Uterus (tissue), 4 donors: ENCODE measurements at places on chromosomes 5 and 9. TPM values are rescaled to one million over a fixed set of nuclear protein-coding genes. Genes with fewer than 3 reads are reported as not detected.

GRCh38 chr5:145925353-145925752 lies 11.0 kb upstream of the SH3RF2 start:
- DNase-seq: no peak

DNA sequence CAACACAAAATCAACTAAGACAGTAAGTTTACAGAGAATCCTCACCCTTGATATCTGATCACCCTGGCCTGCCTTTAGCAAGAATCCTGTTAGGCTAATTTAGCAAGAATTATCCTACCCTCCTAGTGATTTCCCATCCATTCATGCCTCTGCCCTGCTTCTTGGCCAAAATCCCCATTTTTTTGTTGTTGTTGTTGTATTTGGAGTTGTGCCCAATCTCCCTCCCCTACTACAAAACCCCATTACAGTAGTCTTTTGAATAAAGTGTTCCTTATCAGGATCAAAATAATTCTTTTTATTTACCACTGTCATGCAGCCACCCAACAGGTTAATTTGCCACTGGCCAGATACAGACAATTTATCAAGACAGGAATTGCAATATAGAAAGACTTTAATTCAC lies 58.5 kb upstream of the CLINT1 start:
- no peak for DNase-seq

DNA sequence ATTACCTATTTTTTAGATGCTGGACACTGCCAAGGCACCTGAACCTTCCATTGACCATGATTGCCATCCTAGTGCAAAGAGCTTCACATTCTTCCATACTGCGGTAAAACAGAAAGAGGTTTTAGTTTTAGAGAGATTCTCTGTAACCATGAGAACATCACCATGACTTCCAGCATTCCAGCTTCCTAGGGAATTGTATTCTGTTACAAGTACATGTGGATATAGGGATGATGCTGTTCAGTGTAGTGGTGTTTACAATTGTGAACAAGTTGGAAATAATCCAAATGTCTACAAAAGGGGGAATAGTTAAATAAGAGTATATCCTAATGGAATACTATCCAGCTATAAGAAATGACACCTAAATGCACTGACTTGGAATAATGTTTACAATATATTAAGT lies 22.4 kb downstream of the NIPSNAP3B start:
- DNase-seq: no peak

DNA sequence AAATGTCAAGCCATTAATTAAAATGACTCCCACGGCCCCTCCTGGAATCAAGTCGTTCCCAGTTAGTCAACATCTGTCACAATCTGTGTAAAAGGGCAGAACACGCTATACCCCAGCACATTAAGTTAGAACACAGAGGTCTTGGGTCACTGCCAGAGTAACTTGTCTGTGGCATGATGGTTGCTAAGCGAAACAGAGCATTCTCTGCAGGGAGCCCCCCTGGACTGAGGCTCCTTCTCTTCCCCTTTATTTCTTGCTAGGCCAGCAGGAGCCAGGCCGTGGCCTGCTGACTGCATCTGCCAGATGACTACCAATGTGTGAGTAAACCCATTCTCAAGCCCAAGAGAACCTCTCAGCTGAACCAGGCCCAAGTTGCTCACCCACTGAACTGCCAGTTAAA lies 51.9 kb upstream of the ZBED3 start:
- peak; percentile 67 for DNase-seq

DNA sequence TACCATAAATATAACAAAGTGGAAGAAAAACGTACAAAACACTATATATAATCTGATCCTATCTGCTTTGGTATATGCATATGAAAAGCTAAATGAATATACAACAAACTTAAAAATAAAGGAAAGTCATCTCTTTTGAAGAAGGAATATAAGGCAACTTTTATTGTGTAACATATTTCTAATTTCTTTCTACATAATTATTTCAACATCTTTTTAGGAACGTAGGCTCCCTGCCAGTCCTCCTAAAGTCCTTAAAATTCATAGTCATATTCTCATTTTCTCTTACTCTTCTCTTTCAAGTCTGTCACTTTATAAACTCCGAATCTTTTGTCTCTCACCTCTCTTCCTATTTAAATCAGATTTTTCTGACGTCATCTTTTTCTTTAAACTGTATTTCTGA lies 9.6 kb downstream of the DEPDC1B start:
- no peak for DNase-seq

DNA sequence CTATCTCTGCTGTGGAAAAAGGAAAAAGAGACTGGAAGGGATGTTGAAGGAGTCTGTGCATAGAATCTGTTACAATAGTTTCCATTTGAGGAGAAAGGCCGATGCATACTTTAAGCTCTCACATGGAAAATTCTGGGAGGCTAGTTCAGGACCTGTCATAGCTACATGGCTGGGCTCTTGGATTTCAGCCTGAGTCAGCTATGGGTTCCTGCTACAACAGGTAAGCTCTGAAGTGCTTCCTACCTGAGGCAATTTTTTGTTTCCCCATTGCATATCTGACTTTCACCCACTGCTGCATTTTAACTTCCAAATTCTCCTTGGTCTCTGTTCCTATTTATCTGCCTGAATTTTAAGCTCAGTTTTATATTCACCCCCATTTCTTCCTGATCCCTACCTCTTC lies 310.7 kb downstream of the RAB3C start:
- DNase-seq: no peak

DNA sequence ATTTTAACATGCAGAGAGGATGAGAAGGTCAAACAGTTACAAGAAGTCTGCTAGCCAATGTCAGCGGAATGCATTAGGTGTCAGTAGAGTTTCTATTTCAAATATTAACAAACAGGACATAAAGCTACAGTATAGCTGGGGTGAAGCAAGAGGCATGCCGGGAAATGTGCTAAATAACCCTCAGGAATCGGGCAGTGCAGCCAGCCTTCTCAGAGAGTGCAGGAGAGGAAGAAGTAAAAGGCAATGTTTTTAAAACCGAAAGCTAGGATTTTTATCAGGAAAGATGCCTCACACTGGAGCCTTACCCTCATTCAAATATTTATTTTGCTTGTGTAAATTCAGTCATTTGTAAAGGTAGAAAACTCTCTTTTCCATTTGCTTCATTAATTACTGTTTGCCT lies 59.1 kb upstream of the SH3GL2 start:
- DNase-seq: no peak

DNA sequence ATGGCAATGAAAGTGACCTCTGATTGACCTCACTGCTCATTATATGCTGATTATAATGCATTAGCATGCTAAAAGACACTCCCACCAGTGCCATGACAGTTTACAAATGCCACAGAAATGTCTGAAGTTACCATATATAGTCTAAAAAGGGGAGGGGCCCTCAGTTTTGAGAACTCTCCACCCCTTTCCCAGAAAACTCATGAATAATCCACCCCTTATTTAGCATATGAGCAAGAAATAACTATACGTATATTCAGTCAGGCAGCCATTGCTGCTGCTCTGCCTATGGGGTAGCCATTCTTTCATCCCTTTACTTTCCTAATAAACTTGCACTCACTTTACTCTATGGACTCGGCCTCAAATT lies 163.1 kb downstream of the ESM1 start:
- no peak for DNase-seq

- DNase-seq: no peak
Measured at GRCh38 chr5:135480511-135480910, 28.4 kb upstream of the TIFAB start.

- DNase-seq: no peak
Measured at GRCh38 chr5:125326150-125326510, 579.7 kb upstream of the ZNF608 start.

DNA sequence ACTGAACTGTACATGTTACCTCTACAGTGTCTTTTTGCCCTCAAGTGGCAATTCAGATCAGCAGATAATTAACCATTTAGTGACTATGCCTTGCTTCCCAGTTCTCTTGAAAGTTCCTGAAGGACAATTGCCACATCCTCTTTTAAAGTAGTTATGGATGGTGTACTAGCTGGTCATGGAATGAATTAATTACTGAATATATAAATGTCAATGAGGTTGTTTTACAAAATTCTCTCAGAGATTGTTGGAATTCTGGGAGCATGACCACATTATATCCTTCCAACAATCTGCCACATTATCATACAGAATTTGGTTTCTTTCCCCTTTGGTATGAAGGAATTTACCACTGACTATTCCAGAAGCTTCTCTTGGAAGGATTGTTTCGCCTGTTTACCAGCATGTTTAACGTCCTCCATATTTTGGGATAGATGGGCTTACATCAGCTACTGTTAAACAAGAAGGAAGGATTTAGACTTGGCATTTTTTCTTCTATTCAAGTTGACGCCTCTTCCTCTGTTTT lies 176.4 kb downstream of the CD180 start:
- no peak for DNase-seq

- DNase-seq: no peak
Measured at GRCh38 chr5:58188262-58188651, 271.6 kb downstream of the PLK2 start.

GRCh38 chr5:124941051-124942049 lies 194.9 kb upstream of the ZNF608 start:
- DNase-seq: no peak

DNA sequence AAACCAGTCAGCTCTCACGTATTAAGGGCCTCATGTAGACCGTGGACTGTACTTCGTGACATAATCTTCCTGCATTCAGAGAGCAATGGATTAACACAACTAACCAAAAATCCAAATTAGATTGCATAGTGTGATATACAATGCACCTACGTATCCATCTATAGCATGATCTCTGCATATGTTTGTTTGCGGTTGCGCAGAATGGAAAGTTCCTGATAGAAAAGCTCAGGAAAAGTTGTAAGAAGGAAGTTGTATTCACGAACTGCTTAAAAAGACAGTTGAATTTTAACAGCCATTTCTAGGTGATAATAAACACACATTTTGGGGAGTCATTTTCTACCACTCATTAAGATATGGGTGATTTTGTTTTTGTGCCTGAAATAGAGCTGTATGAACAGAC lies 869.0 kb downstream of the TLE4 start:
- no peak for DNase-seq

GRCh38 chr9:91837981-91838731 lies 111.9 kb downstream of the ROR2 start:
- peak; percentile 67 for DNase-seq

- no peak for DNase-seq
Measured at GRCh38 chr9:34001298-34001697, 47.4 kb downstream of the UBAP2 start.

DNA sequence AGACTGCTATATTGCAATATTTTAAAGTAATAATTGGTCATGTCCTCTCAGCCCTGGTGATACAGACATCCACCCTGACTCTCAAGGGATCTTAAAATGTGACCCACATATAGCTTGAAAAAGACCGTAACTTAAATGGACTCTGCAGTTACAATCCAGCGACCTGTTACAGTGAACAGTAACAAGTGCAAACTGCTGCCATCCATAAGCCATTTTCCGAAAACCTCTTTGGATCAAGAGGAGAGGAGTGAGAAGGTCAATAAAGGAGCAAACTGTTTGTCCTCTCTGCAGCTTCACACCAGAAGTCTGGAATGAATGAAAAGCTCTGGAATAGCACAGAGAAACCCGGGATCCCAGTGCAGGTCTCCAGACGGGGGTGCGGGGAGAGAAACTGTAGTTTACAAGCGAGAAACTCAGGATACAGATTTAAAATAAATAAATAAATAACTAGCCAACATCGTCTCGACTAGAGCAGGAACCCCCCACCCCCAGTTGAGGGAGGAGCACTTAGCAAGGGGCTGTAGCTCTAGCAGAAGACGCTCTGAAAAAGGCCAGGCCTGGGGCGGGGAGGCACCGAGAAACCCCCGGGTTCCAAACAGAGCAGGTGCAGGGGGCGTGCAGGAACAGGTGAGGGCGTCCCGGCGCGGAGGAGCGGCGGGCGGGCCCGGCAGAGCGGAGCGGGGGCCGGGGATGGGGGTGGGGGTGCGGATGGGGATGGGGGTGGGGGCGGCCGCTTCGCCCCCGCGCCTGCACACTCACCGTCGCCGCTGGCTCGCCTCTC lies 572 bp downstream of the ZDHHC21 start:
- peak; percentile 19 for DNase-seq

DNA sequence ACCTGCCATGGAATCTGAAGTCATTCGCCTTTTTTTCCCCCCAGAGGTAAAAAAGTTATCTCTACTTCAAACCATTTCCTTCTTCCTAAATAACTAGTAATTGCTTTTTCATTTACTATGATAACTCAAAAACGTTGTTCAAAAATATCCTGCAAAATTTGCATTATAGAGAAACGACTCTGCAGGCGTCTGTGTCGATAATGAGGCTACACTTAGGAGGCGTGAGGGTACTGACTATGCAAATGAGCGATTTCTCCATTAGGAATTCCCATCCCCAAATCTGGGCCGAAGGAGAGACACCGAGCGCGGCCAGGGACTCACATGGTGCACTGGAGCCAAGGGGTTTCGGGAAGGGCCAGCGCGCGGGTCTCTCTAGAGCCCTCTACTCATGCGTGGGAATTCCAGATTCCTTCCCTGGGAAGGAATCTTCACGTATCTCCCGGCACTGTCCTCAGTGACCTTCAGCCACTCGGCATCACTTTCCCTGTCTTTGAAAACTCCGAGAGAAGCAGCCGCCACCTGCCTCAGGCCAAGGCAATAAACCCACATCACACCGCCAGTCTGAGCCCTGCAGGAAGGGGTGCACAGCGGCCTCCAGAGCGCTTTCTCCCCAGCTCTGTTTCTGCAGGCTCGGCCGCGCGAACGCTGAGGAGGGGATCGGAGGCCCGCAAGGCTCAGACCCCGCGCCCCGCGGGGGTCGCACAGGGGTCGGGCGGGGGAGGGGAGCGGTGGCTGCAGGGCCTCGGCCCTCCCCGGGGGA lies 718 bp upstream of the DENND4C start:
- DNase-seq: no peak

- DNase-seq: no peak
Measured at GRCh38 chr5:77645158-77645994, 6.9 kb upstream of the OTP start.

GRCh38 chr5:2032432-2032831 lies 149.7 kb upstream of the IRX4 start:
- DNase-seq: no peak

PCDHGA8 gene
- 0.59 TPM for total RNA-seq

OR1Q1 gene
- total RNA-seq: not detected

SLC4A9 gene
- total RNA-seq: not detected

DND1 gene
- 0.28 TPM for total RNA-seq

ZNF79 gene
- 14.0 TPM for total RNA-seq

ZDHHC21 gene
- 54.9 TPM for total RNA-seq

CCDC183 gene
- not detected for total RNA-seq

AGXT2 gene
- not detected for total RNA-seq

MPDZ gene
- 52.9 TPM for total RNA-seq

MOB3B gene
- total RNA-seq: 34.4 TPM

SLC27A4 gene
- 12.8 TPM for total RNA-seq

IL33 gene
- 152 TPM for total RNA-seq

CCL28 gene
- total RNA-seq: 1.0 TPM

TCOF1 gene
- 40.0 TPM for total RNA-seq

CDX1 gene
- total RNA-seq: 0.29 TPM

MEGF10 gene
- 0.26 TPM for total RNA-seq

MYORG gene
- total RNA-seq: 6.6 TPM

CYLC2 gene
- total RNA-seq: not detected
